NCI-H2227 treated with DMSO at 0.1 percent for 48 hours (cell line): ENCODE measurements at places on chromosomes 7 and 10.
A peak's percentile ranks its signal among the peaks of the same experiment; 100 is the strongest.

- DNase-seq: no peak
Observed at GRCh38 chr10:4648999-4649398, 177.0 kb upstream of the AKR1E2 start.

DNA sequence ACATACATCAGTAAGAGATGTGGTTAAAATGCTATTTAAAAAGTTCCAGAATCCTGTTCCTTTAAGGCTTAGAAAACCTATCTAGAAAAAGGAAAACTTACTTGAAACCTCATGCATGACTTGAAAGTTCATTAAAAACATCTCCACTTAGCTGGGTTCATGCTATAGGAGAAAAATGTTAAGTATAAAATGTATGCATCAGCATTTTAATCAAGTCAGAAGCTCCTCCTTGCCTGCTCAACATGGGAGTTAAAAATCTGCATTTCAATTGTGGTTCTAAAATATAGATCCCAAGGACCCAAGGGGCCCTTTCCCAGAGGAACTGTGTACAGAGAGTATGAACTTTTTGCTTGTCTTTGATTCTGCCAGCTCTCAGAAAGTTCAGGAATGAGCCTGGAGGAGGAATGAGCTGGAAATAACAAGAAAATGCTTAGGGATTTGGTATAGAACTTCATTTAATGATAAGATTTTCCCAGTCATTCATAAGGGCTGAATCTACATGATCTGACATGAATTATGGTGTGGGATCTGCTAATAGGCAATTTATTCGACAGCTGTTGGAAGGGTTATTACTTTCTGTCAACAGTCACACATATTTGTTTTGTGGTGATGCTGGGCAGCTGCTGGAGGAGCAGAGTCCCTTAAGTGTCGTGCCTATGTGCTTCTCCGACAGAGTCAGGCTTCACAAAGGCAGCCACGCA is 85.6 kb upstream of the MTPN start:
- DNase-seq: no peak

GRCh38 chr10:79348640-79348988 is 1.3 kb downstream of the PPIF start:
- DNase-seq: no peak

- no peak for DNase-seq
Observed at GRCh38 chr7:28083998-28084985, 96.3 kb downstream of the JAZF1 start.

DNA sequence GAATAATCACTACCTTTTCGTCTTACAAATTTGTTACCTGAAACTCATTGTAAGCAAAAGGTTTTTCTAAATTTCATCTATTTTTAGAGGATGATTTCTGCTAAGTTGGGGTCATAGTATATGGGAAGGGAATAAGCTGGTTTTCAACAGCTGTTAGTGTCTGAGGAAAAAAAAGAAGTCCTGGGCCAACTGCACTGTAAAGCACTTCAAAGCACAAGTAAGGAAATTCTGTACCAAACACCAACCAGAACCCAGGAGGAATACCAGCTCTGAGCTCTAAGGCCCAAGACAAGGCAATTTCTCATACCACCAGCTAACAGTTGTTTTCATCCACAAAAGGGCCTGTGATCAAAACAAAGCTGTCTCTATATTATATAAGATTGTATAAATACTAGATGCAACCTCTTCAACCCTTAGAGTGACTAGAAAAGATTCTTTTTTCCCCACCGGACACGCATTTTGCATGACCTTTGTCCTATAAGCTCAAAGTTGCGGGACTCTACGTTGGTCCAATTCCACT is 6.1 kb upstream of the MEOX2 start:
- no peak for DNase-seq

GRCh38 chr10:124010024-124010423 is 83.4 kb downstream of the CHST15 start:
- no peak for DNase-seq

GRCh38 chr10:60427148-60427547 is 37.5 kb upstream of the ANK3 start:
- DNase-seq: no peak

DNA sequence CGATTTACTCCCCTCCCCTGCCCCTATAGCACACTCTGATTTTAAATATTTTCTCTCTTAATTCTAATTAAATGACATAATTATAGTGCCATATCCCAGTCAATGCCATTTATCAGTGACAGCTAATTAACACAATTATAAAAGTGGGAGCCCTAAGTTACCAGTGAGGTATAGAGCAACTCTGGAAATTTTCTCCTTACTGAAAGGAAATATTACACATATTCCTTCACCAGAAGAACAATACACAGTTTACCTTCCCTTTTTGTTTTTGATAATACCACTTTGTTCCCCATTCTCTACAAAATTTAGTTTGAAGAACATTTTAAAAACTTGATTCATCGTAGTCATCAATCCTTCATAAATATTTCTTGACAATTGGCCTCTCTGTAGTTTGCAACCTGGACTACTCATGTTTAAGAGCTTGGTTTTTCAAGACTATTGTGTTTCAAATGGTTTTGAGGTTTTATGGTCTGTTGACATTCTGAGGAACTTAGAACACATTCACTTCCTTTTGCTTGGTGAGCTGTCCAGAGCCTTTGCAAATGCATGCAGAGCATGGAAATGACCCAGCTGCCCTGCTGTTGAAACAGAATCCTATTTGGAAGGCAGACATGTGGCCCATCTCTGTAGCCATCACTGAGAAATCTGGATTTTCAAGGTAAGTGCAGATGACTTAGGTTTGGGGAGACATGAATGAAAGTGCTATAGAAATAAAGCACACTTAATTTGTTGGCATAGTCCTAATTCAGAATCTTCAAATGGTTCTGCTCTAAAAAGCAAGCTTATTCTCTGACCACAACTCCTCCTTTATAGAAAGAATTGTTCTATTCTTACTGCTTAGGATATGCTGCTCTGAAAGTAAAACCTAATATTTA is at the start of gene GPR141:
TSS of gene GPR141 (plus strand) at position 521 of the 875 bp plus-strand sequence. CDS start 56,628 bp downstream, outside the sequence.
- DNase-seq: no peak

DNA sequence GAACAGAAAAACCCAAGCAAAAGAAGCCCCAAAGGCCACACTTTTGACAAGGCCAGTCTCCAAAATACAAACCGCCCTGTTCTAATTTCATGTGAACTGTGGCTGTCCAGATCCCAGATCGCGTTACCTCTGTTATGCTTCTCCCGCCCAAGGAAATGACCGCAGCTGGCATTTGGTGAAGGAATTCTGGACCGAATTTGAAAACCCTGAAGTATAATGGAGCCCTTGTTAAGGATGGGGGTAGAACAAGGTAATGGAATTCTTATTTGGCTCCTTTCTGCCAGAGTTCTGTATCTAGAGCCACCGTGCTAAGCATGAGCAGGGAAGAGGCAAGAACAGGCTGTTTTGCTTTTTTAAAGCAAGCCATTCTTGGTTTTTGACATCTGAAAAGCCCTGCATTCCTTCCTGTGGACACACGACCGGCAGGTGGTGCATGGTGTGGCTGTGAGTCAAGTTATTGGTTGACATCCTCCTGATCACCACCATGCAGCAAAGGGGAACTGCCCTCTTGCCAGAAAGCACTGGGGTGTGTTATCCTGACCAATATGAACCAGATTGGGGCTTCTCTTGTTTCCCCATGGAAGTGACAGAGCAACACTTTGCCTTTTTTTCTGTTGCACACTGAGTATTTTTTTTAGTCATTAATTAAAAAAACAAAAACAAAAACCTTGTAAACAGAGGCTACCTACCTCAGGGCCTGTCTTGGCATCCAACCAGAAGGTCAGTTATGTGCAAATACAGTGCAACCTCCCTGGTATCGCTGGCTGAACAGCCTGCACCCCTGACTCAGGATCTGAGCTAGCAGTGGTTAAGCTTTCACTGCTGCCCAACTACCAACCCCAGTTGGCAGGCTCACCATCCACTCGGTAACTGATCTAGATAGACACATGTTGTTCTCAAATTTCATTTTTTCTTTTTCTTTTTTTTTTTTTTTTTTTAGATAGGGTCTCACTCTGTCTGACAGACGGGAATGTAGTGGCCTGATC is 14.2 kb downstream of the UCMA start:
- no peak for DNase-seq

- DNase-seq: no peak
Observed at GRCh38 chr10:36446881-36447280, 678.5 kb upstream of the ANKRD30A start.

DNA sequence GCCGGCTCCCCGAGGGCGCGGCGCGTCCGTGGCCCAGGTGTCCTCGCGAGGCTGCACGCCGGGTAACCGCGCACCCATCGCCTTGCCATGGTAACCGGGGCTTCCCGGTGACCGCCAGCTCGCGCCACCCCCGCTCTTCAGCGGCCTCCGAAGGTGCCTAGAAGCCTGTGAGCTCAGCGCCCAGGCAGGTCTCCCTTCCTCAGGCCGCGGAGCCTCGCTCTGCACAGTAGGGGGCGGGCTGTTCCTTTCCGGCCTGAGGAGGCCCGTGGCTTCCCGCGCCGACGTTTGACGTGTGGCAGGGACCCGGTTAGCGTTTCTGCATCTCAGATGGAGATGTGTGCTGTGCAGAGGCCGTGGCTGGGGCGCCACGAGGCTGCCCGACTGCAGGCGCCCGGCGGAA is 117.1 kb downstream of the DYNC2I1 start:
- DNase-seq: no peak

DNA sequence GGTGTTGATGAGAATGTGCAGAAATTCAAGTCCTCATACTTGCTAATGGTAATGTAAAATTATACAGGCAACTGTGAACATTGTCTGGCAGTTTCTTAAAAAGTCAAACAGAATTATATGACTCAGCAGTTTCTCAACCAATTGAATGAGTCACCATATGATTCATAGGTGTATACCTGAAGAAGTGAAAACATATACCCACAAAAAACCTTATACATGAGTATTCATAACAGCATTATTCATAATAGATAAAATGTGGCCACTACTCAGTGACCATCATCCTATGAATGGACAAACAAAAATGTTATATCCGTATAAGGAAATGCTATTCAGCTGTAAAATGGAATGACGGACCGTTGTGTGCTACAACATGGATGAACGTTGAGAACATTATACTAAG is 253.5 kb downstream of the MALRD1 start:
- no peak for DNase-seq

GRCh38 chr10:71634531-71635164 is 84.9 kb downstream of the C10orf105 start:
- DNase-seq: no peak

- DNase-seq: no peak
Observed at GRCh38 chr7:141306081-141306480, 232.2 kb downstream of the TMEM178B start.

DNA sequence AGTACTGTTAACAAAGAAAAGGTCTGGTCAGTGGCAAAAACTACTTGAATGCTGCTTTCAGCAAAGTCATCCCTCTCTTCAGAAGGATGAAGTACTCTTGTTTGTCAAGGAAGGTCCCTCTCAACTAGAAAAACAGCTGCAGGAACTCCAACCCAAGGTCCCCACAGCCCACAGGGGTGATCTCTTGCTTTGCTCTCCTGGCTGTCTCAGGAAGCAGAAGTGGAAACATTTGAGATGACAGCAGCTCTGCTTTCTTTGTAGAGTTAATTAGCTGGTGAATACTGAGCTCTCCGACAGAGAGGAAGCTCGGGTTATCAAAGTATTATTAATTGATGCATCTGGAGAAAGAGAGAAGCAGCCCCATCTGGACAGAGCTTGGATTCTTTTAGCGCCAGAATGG is 25.4 kb upstream of the LRGUK start:
- DNase-seq: no peak

- no peak for DNase-seq
Observed at GRCh38 chr7:106117786-106118544, 5.9 kb upstream of the SYPL1 start.

DNA sequence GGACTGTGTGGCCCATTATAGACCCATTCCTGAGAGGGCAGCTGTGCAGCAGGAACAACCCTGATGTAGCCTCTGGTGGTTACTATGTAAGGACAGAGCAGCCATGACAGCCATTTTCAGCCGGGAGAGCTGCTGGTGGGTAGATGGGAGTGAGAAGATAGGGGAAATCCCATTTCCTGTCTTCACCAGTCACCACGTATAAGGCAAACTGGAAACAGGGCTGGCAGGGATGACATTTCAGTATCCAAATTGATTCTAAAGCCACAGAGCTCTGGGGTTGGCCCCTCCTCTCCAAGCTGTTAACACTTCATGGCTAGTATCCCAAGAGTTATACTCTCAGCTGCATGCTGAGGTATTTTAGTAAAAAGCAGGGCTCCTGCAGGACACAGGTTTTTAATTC is 15.2 kb upstream of the FZD1 start:
- DNase-seq: no peak

- no peak for DNase-seq
Observed at GRCh38 chr10:53162856-53163255, 390.3 kb upstream of the MBL2 start.

- peak; percentile 4 for DNase-seq
Observed at GRCh38 chr7:24851786-24852185, 94.5 kb upstream of the GSDME start.

DNA sequence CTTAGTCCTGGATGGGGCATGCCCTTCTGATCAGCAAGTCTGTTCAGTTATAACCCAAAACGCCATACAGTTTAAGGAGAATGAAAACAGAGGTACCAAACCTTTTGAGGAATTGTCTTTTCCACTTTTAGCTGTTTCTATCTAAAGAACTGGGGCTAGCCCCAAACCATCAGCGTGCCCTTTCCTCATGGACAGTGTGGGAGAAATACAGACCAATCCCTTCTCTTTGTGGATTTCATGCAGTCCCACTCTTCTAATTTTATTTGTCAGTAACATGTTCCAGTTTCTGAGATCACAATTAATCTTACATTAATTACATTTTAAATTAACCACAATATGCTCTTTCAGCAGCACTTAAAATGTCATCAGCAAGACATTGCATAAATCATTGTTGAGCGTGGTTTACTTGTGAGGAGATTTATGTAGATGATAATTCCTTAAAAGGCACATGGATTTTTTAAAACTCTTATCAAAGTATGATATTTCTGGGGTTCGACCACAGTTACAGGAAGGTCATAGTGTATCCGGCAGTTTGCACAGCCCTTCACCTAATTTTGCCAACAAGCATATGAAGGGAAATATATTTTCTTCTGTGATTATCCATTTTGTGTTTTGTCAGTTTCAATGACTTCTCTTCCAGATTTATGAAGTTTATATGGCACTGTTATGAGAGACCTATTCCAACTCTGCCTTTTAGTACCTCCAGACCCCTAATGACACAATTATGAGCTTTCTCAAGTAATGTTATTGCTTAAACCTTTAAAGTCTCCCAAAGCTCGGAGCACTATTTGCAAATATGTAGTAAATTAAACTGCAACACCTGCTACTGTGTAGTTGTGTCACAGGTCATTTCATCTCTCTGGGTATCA is 868.4 kb upstream of the C7orf33 start:
- no peak for DNase-seq

DNA sequence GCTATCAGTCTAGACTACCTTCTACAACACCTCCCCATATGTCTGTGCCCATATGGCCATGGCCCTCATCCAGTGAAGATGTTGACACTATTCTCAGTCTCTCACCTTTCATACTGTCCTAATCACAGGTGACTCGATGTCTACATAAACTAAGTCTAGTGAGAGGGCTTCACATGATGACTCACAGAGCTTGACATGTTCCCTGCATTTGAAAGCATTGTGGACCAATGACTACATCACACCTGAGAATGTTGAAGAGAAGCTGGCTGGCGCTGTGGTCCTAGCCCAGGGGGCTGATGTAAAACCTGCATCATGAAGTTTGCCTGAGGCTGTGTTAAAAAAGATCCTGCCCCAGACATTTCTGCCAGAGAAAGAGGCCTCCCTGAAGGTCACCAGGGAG is 167.2 kb downstream of the NPSR1 start:
- no peak for DNase-seq
